ENCODE measurements at places on chromosomes 7 and 10. TPM values are rescaled to one million over a fixed set of nuclear protein-coding genes. Genes with fewer than 3 reads are reported as not detected.

AEBP1 gene
- polyA plus RNA-seq = 2.4 TPM

DNA sequence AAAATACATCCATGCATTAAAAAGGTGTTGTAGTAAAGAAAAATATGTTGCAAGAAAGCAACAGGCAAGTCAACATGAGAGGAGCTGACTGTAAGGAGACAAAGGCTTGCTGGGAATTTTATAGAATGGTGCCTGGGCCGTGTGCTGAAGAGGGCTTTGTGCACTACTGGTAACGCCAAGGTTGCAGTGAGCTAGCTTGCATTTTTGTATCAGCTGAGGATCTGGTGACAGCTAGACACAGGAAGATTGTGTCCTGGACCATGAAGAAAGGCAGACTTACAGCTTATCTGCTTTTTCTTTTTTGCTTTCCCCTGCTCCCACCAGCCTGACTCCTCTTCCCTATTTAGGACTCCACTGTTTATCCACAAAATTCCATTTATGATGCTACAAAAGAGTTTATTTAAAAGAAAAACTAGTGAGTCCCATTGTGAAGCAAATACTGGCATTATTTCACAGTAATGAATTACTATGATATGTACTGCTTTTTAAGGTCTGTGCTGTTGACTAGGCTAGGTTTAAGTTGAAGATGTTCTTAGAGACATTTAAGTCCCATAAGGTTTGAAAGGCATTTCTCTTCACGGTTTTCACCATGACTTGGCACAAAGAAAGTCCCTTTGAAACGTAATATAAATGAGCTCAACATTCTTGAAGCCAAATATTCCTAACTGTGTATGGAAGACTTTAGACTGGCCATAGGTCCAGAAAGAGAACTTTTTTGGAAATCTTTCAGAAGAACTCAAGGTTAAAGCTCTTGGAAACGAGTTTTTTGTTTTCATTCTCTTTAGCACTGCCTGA is 88.6 kb downstream of the SEC23IP start:
- H3K4me1 ChIP-seq = no peaks in the 10 kb centered on the region
- H3K4me3 ChIP-seq = no peak overlapping the region
- peaks cover 10% of the 10 kb centered on the region for H3K27me3 ChIP-seq
- H3K36me3 ChIP-seq = no peaks in the 10 kb centered on the region

- H3K27ac ChIP-seq = no peak overlapping the region
- DNase-seq = no peak
- no peaks in the 10 kb centered on the region for H3K36me3 ChIP-seq
- H3K4me3 ChIP-seq = no peak overlapping the region
- H3K27me3 ChIP-seq = no peaks in the 10 kb centered on the region
Measured at GRCh38 chr7:88664630-88665233, 94.8 kb upstream of the ZNF804B start.

DNA sequence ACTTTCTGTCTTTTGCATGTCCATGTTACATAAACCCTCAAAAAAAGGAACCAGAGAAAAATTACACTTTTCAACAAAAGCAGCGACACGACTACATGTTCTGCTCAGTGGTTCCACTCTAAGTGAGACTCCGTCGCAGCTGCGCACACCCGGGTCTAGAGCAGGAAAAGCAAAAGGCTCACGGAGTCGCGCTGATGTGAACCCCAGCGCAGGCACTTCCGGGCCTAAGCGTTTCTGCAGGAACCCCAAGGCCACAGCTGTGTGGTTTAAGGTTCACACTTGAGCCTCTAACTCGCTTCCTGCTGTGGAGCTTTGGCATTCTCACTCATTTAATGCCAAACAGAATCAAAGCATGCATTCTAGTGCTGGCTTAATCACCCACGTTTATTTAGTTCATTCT is 240.3 kb downstream of the DNAJB6 start:
- H3K4me3 ChIP-seq = peak overlapping the region; percentile 83
- peaks cover 10% of the 10 kb centered on the region for H3K4me1 ChIP-seq
- peak overlapping the region; percentile 87 for H3K27ac ChIP-seq
- peaks cover 10% of the 10 kb centered on the region for H3K27me3 ChIP-seq
- H3K36me3 ChIP-seq = peaks cover under 1% of the 10 kb centered on the region

- peaks cover 12% of the 10 kb centered on the region for H3K4me1 ChIP-seq
- no peak within 1 kb of the TSS for H3K4me3 ChIP-seq
- peaks cover 2% of the 10 kb centered on the region for H3K27me3 ChIP-seq
- peaks cover 32% of the 10 kb centered on the region for H3K36me3 ChIP-seq
Measured at GRCh38 chr10:99782447-99783286, at the start of gene ABCC2. TSS of gene ABCC2 (plus strand) at chr10:99782640. CDS start at chr10:99782845, 205 bp downstream.
